ENCODE measurements at places on chromosomes 2 and 18.

DNA sequence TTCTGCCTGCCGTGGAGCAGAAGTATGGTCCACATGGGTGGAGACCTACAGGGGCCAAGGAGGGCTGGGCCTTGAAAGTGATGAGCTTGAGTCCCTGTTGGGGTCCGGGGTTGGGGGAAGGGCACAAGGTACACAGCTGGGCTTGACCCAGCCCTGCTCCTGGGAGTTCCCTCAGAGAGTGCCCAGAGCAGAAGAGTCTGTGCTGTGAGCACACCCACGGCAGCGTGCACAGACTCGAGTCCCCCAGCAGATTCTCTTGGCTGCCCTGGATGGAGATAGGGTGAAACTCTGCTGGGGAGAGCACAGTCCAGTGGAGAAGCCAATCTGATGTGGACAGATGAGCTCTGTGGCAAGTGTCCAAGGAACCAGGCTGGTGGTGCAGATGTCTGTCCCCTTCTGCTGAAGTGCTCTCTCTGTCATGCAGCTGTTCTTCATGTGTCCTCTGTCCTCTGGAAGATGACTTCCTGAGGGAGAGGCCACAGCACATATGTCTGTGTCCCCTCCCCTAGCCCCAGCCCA lies 27.5 kb downstream of the INPP4A start:
- DNase-seq: no peak

GRCh38 chr2:36464006-36464721 lies 108.6 kb downstream of the CRIM1 start:
- no peak for DNase-seq

DNA sequence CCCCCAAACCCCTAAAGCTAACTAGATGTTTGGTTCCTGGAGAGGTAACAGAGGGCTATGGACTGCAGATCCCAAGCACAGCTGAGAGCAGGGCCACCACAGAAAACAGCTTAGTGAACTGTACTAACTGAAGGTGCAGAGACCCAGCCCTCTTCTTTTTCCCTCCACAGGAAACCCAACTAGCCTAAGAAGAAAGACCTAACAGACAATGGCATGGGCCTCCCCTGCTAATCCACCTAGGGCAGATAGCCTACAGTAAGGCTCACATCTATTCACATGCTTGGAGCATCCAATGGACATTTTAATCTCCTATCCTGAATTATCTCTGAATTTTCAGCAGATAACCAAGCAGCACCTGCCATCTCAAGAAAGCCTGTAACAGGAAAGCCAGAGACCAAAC lies 8.8 kb upstream of the FECH start:
- DNase-seq: no peak

DNA sequence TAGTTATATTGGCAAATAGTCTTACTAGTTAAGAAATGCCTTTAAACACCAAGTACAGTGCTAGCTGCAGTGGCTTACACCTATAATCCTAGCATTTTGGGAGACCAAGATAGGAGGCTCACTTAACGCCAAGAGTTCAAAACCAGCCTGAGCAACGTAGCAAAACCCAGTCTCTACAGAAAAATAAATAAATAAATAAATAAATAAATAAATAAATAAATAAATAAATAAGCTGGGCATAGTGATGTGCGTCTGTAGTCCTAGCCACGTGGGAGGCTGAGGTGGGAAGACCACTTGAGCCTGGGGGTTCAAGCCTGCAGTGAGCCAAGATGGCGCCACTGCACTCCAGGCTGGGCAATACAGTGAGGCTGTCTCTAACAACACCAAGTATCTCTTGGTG lies 158.6 kb upstream of the ALPP start:
- no peak for DNase-seq

- no peak for DNase-seq
These were observed 16.2 kb downstream of the CENPO start for GRCh38 chr2:24809316-24810007.

DNA sequence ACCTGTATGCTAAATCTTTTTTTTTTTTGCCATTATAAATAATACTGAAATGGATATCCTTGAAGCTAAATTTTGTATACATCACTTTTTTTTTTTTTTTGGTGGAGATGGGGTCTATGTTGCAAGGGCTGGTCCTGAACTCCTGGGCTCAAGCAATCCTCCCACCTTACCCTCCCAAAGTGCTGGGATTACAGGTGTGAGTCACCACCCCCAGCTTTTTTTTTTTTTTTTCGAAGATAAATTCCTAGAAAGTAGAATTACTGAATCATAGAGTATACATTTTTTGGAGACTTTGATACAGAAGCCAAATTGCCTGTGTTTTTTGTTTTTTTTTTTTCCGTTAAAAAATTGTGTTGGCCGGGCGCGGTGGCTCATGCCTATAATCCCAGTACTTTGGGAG lies 51.0 kb upstream of the MCFD2 start:
- DNase-seq: no peak

GRCh38 chr2:104982111-104982510 lies 55.8 kb upstream of the MRPS9 start:
- no peak for DNase-seq

DNA sequence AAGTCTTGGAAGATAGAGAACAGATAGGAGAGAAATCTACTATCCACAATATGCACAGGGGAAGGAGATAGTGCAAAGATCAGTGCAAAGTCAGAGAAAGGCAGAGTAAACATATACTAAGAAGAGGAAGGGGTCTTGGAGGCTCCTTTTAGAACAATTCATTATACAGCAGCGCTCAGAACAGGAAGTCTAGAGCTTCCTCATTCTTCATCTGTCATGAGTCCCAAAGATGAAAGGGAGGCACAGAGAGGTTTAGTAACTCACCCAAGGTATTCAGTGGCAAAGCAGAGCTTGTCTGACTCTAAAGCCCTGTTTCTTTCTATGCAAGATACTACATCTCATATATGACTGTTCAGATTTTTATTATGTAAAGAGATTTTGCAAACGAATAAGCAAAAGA lies 1.4 kb downstream of the SP110 start:
- no peak for DNase-seq

DNA sequence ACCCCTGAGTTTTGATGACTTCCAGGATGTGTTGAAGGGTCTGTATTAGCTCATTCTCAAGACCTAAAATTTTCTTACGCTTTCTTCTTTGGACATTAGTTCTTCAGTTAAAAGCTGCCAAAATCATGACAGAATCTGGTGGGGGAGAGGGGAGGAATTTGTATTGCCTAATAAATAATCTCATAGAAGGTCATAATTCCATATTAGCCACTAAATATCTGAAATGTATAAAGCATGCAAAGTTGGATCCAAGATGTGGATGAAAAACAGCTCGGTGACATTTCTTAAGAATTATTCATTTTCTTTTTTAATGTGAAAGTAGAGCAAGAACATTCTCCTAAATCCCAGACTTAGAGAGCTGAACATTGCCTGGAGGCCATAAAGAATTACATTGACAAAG lies 120.1 kb downstream of the MMADHC start:
- DNase-seq: no peak

DNA sequence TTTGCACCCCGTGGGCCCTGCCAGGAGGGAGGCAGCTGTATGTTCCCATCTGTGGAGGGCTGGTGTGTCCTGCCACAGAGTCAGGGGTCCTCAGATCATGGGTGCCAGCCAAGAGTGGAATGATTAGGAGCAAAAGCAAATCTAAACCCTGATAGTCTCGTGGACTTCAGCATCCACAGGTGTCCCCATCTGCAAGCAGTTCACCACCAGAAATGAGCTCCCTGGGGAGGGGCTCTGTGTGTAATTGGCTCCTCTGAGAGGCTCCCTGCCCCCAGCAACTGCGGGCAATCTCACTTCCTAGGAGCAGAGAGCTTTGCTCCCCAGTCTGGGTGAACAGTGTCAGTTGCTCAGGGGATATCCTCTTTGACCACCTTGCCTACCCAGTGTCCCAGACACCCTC lies 78.1 kb downstream of the HNRNPLL start:
- no peak for DNase-seq

DNA sequence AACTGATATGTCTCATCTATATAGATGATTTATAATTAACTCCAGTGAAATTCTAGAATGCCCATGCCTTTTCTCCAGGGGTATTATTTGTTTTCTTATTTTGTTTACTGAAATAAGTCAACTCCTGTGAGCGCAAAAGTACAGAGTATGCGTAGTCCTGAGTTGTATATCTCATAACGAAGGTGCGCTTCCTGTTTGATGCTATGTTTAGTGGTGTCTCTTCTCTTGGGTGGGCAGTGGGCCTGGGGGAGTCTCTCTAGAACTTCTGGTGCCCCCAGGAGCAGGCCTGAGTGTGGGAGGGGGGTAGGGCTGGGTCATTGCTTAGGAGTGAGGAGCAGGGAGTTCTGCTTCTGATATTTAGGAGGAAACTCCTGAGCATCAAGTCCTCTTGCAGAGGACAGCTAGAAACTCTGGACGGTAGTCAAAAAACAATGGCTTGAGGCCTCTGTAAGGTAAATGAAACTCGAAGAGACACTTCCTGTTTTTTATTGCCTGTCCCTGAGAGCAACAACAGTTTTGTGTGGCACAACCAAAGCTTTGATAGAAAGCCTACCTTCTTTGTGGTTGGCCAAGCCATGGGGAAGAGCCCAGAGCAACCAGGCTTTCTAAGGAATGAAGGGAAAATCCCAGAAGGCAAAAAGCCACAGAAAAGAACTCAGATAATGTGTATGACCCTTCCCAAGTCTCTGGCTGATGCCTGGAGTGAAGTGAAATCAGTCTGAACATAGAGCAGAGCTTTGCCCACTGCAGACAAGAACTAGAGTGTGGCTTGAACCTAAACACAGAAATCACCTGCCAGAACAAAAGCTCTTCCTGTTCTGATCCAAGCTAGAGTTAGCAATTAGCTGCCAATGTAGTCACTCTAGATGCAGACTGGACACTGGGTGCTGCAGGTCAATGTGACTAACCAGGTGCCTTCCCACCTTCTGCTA lies 8.5 kb upstream of the SP140L start:
- no peak for DNase-seq

DNA sequence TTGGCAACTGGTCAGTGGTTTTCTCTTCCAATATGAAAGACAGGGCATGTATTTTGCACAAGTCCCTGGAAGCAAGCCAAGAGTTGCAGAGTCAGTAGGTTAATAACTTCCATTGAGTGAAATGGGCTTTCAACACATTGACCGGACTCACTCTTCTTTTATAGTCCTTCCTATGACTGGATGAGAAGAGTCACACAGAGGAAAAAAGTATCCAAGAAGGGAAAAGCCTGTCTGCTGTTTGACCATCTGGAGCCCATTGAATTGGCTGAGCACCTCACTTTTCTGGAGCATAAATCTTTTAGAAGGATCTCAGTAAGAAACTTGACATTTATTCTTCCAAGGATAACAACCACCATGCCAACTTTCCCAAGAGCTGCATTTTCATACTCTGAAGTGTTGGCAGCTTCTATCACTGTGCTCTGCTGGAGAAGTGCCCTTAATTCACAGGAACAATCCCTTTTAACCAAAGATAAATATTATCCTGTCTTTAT lies 45.4 kb downstream of the RASGRP3 start:
- DNase-seq: no peak

DNA sequence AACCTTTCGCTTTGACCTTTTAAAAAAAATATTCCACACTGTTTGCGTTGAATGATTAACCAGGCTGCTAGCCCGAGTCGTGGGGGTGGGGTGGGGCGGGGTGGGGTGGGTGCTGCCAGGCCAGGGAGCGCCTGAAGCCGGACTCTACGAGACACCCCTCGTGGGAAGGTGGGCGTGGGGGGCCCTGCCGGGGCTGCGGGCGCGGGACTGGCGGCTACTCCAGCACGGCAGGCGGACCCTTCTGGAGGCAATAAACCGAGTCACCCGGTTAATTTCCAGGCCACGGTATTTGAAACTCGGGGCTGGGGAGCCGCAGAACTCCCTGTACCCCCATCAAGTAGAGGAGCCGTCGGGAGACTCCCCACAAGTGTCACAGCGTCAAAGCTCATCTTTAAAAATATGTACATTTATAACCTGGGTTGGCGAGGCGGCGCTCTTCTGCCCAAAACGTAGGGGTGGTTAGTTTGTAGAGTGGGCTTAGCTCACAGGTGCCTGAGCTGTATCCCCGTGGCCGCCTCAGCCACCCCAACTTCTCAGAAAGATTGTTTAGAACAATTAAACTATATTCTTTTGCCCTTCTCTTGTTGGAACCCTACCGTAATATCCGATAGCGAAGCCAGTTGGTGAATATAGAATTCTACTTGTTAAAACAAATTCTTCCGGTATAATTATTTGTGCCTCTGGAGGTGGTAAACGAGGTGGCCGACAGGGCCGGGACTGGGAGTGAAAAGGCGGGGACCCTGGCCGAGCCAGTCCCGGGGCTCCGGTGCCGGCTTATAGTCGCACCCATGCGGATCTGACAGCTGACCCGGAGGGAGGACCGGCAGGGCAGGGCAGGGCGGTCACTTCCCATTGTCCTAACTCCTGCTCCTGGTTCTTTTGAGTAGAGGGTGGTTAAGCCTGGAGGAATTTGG lies 1.4 kb downstream of the B3GNT2 start:
- no peak for DNase-seq

GRCh38 chr2:80217446-80217845 lies 87.1 kb downstream of the LRRTM1 start:
- no peak for DNase-seq

- no peak for DNase-seq
These were observed 96.2 kb downstream of the MYO1B start for GRCh38 chr2:191341436-191341835.

GRCh38 chr2:151907286-151908203 lies 79.3 kb upstream of the ARL5A start:
- DNase-seq: no peak

DNA sequence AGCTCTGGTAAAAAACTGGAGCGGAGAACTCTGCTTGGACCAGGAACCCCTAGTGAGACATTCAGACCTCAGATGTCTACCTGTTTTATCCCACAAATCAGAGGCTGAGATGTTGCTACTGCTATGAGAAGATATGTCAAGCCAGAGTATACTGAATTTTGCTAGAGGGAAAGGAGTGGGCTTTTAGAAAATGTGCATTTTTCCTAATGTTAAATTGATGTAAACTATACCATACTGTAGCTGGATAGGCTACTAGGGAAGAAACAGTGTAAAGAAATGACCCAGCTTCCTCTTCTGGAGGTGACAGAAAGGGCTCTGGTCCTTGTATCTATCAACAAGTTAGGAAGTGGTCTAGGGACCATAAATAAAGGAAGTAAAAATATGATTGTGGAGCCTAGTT lies 65.0 kb downstream of the SLC39A10 start:
- DNase-seq: no peak

GRCh38 chr2:54099829-54100585 lies 15.4 kb upstream of the ACYP2 start:
- DNase-seq: no peak

GRCh38 chr2:41004700-41005099 lies 552.8 kb upstream of the SLC8A1 start:
- no peak for DNase-seq

DNA sequence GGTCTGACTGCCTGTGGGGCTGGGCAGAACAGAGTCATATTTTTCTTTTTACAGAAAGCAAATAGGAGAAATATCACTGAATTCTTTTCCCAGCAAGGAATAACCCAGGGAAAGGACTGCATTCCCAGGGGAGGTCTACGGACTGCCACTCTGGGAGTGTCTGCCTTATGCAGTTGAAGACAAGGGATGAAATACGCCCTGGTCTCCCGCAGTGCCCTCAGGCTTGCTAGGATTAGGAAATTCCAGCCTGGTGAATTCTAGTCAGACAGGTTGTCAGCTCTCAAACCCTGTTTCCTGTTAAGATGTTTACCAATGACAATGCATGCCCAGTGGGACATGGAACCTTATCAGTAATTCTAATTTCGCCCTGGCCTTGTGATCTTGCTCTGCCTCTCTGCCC lies 30.3 kb upstream of the PDK1 start:
- no peak for DNase-seq

- DNase-seq: no peak
These were observed 27.4 kb upstream of the PXDN start for GRCh38 chr2:1771626-1772280.

GRCh38 chr2:214604861-214605260 lies 194.0 kb downstream of the VWC2L start:
- DNase-seq: no peak

- no peak for DNase-seq
These were observed 445.7 kb upstream of the TRIB2 start for GRCh38 chr2:12270876-12271588.
